Fibroblast of the aortic adventitia (primary cell): ENCODE measurements at places on chromosomes 7 and 10.

- no peak for DNase-seq
Measured at GRCh38 chr10:128001849-128002248, 94.9 kb downstream of the PTPRE start.

- DNase-seq = no peak
Measured at GRCh38 chr10:66162560-66163143, 763.2 kb upstream of the LRRTM3 start.

- peak; percentile 78 for DNase-seq
Measured at GRCh38 chr10:93816123-93816747, 58.5 kb downstream of the LGI1 start.

- DNase-seq = peak; percentile 48
Measured at GRCh38 chr7:121073463-121074099, 85.1 kb downstream of the CPED1 start.

DNA sequence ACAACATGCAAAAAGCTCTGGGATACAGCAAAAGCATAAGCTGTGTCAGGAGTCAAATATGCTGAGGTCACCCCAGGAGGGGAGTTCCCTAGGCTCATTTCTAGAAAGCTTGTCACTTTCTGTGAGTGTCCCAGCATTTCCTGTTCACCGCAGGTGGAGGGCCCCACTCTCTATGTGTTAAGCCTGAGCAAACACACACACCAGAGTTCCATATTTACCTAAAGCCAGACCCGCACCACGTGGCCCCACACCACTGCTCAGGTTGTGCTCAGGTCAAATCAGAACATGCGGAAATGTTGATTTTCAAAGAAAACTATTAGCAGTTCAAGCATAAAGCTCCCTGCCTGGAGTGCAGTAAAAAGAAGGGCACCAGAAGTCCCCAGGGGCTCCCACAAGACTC lies 259.6 kb upstream of the PPP2R2D start:
- no peak for DNase-seq

GRCh38 chr7:11895337-11895736 lies 63.3 kb upstream of the THSD7A start:
- DNase-seq = no peak

DNA sequence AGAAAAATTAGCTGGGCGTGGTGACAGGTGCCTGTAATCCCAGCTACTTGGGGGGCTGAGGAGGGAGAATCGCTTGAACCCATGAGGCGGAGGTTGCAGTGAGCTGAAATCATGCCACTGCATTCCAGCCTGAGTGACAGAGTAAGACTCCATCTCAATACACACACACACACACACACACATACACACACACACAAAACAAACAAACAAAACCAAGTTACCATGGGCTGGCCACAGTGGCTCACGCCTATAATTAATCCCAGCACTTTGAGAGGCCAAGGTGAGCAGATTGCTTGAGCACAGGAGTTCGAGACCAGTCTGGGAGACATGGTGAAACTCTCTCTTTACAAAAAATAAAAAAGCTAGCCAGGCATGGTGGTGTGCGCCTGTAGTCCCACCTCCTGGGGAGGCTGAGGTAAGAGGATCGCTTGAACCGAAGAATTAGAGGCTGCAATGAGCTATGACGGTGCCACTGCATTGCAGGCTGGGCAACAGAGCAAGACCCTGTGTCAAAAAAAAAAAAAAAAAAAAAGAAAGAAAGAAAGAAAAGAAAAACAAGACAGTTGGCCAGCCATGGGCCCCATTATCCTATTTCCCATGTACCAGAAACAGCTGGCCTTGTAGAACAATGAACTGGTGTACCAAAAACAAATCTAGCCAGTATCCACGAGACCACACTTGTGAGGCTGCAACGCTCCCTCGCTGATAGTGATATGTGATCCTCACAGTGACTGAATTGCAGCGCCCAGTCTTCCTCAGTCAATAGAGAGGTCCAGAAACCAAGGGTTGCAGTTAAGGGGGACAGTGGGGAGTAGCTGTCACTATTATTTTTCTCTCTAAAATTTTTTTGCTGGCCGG lies 6.6 kb upstream of the AGFG2 start:
- no peak for DNase-seq

- DNase-seq = no peak
Measured at GRCh38 chr7:72710983-72711382, 117.0 kb downstream of the TYW1B start.

- DNase-seq = no peak
Measured at GRCh38 chr10:36066850-36067249, 424.8 kb upstream of the FZD8 start.

GRCh38 chr7:47414342-47415317 lies 167.3 kb downstream of the TNS3 start:
- DNase-seq = no peak

DNA sequence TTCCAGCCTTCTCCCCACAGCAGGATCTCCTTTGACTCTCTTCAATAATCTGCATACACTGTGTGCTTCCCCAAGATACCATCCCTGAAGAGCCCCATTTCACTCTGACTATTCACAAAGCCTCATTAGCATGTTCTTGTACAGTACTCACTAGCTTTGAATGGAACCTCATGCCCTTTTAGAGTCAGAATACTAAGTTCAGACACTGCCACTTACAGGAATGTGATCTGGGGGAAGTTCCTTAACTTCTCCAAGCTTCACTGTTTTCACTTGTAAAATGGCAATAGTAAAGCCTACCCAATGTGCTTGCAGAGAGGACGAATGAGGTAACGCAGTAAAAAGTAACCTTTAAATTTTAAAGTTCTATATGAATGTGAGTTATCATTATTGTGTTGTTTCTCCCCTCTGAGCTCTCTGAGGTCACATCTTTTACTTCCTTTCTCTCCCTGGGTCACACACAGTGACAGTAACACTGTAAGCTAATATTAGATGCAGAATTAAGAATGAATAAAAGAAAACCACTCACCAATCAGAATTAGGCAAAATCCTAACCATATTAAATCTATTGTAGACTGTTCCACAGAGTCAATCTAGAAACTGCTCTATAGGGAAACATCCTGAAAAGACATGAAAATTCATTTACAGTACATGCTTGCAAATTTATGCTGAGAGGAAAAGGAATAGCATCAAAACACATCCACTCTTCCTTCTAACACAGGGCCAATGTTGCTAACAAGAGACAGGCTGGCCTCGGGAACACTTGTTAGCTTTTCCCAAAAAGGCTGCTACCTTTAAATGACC lies 64.2 kb upstream of the IL6 start:
- no peak for DNase-seq

DNA sequence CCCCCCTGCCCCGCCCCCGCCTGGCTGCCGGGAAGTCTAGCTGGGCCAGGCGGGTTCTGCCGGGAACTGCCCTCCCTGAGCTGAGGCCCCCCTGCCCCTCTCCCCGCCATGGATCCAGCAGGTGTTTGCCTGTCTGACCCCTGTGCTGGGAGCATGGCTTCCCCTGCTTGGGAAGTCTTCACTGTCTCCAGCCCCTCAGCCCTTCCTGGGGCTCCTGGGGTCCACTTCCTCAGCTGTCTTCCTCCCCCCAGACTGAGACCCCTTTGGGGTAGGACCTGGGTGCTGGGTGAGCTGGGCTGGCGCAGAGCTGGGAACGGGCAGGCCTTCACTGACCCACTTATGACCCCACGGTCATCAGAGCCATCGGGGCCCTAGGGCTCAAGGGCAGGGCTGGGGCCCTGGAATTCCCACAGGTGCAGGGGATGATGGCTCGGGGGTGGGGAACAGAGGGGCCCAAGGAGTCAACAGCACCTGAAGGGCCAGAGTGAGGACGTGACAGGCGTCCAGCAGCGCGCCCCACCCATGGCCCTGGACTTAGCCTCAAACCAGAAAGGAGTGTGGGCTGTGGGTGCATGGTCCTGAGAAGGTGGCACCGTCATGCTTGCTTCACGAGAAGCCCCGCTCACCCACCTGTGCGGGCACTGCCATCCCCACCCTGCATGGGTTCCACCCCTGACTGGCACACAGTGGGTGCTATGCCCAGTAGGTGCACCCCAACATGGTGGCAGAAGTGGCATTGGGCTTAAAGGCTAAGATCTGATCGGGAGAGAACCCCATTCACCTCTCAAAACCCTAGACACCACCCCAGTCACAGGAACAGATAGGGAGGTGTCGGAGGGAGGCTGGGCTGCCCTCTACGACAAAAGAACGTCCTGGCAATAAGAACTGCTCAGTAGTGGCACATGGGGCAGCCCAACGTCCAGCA lies 16.2 kb upstream of the TNRC18 start:
- DNase-seq = no peak

DNA sequence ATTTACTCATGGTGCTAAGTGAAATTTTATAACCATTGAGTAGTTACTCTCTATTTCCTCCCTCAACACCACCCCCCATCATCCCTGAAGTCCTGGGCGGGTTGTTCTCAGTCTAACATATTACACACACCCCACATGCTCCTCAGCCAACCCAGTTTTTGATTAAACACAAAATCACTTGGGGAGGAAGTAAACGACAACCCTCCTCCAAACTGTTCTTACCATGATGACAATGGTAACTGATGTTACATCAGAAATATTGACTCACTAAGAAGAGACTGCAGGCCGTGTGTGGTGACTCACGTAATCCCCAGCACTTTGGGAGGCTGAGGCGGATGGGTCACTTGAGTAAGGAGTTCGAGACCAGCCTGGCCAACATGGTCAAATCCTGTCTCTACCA lies 44.2 kb downstream of the RAB11FIP2 start:
- DNase-seq = peak; percentile 17

DNA sequence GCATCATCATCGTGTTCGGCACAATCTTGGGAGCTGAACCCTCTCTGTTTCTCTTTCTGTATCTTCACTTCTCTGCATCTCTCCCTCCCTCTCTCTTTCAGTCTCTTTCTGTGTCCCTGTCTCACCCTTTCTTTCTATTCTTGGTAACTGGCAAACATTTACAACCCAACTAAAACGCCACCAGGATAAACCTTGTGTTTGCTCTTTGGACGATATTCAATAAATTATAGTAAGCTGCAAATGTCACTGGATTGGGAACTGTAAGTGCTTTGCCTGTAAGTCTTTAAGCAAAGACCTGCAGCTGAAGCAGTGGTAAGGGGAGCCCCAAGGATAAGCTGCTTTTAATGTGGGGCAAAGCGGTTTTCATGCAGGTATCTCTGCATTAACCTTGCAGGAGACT lies 558.0 kb upstream of the MKI67 start:
- no peak for DNase-seq

- no peak for DNase-seq
Measured at GRCh38 chr10:132392811-132393694, 3.9 kb upstream of the PWWP2B start.

DNA sequence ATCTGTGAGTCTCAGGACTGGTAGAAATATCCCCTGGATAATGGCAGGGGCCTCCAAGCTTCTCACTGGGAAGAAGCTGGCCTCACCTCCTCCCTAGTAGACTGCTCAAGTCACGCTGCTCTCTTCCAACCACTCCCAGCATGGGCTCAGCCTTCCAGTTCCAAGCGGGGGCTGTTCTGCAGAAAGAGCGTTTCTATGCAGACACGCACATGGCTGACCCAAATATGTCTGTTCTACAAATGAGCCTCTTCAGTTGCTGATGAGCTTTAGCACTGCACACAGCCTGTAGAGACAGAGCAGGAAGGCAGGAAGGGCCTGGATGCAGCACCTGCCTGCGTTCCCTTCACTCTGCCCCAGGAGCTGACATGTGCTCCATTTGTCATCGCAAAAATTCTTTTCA lies 523.9 kb upstream of the MGMT start:
- no peak for DNase-seq

GRCh38 chr7:27689591-27690164 lies 27.0 kb upstream of the HIBADH start:
- DNase-seq = peak; percentile 72

DNA sequence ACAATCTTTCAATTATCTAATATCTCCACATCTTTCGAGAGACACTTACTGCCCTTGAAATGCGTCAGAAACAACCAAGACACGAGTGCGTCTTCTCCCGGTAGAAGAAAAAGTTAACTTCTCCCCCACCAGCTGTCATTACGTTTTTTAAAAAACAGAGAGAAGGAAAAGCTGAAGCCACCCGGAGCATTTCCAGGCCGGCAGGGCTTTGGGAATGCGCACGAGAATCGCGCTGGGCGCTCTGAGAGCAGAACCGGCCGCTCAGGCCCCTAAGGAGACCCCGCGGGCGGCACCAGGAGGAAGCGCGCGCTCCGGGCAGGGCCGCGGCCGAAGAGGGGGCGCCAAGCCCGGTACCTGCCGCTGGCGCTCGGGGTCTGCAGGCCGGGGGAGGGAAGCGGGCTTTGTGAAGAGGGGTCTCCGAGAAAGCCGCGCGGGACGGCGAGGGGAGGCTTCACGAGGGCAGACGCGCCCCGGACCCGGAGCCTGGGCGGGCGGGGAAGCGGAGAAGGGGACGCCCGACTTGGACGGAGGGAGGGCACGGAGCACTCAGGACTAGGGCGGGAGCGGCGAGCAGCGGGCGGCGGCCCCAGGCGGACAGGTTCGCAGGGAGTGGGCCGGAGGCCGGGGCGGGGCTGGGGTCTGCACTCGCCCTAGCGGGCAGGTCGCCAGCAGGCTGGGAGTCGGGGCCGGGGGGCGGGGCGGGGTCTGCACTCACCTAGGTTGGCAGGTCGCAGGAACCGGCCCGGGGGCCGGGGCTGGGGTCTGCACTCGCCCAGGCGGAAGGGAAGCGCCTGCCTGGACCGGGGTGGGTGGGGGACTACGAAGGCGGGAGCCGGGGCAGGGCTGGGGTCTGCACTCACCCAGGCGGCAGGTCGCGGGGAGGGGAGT lies 932 bp downstream of the ESYT2 start:
- peak; percentile 55 for DNase-seq

DNA sequence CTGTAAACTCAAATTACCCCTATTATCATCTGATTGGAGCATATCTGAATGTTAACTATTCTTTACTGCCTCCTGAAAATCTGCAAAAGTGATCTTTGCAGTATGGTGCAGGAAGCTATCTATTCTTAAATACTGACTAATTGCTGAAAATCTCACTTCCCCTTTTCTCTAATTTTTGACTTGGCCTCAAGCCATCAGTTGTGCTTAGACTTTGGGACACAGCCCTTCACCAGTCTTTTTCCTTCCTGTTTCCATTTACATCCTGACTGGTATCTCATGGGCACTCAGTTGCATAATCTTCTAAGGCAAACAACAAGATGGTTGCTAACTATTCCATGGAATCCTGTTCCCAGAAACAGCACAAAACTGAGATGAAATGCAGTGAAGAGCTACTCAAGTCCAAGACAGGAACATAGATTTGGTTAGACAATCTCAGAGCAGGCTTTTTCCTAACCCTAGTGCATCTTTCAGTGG lies 228.5 kb downstream of the SORCS1 start:
- DNase-seq = no peak

DNA sequence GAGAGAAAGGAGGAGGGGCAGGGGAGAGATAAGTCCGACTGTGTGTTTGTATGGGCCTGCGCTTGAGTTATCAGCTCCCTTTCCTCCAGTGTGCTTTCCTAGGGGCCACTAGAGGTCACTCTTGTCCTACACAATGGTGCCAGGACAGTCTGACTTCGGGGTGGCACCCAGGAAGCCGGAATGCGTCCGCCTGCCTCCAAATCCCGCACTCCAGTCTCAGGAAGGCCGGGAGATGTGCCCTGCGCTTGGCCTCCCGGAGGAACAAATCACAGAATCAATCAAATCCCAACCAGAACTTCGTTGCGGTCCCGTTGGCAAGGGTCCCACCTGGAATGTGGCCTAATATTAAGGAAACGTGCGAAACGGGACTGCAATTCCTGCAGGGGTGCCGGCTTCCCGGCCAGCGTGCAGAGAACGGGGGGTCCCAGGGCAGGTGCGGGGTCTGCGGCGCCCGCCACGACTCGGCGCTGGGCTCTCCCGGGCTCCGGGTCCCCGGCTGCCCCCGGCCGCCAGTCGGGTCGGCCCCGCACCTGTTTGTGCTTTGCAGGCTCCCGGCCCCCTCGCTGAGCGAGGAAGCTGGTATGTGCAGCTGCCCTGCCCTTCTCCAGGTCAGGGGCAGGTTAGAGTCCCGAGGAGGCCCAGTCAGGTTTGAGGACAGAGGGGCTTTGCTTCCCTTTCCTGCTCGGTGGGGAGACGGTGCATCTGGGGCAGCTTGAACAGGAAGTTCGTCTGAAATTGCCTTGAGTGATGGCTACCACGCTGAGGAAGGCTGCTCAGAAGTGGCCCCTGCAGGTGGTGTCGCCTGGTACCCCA lies 21.0 kb upstream of the HPS1 start:
- peak; percentile 88 for DNase-seq
